Uterus (tissue), 4 donors: ENCODE measurements at places on chromosomes 11 and 22.

GRCh38 chr11:9302448-9302847 lies 11.9 kb downstream of the TMEM41B start:
- no peak overlapping the region for H3K27ac ChIP-seq
- no peaks in the 10 kb centered on the region for H3K36me3 ChIP-seq

GRCh38 chr11:11703885-11704284 lies 82.1 kb upstream of the GALNT18 start:
- no peaks in the 10 kb centered on the region for H3K4me1 ChIP-seq
- no peaks in the 10 kb centered on the region for H3K36me3 ChIP-seq
- H3K27me3 ChIP-seq, result no peaks in the 10 kb centered on the region

GRCh38 chr11:113506461-113506860 lies 31.3 kb upstream of the DRD2 start:
- H3K27ac ChIP-seq, result no peak overlapping the region
- H3K36me3 ChIP-seq, result no peaks in the 10 kb centered on the region
- DNase-seq, result no peak

DNA sequence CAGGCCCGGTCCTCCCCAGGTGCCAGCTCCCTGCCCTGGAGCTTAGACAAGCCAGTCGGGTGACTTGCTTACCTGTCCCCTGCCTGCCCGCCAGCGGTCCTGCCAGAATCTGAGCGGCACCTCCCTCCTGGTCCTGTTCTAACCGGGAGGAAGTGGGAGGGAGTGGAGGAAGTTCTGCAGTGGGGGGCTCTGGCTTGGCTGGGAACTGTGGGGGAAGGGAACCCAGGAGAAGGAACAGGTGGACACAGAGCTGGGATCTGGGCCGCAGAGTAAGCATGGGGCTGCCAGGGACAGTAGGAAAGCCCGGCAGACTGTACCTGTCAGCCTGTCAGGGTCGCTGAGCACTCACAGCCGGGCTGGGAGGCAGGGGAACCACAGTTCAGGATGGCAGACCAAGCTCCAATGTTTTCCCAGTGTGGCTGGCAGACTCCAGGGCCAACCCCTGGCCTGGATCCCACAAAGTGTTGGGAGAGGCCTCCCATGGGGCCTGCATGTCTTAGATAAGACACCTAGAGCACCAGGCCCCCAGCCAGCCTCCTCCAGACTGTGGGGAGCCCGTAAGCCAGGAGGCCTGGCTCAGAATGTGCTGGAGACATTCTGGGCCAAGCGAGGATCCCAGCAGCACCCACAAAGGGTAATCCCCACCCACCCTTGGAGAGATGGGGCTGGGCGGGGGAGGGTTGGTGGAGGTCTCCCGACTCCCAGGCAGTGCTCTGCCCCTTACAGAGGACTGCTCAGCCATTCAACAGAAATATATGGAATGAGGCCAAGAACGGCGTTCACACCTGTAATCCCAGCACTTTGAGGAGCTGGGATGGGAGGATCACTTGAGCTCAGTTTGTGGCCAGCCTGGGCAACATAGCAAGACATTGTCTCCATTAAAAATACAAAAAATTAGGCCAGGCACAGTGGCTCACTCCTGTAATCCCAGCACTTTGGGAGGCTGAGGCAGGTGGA lies 2.3 kb downstream of the CYB5R3 start:
- peak; percentile 55 for DNase-seq
- no peaks in the 10 kb centered on the region for H3K36me3 ChIP-seq
- H3K4me1 ChIP-seq, result peaks cover 38% of the 10 kb centered on the region
- no peaks in the 10 kb centered on the region for H3K27me3 ChIP-seq
- peak overlapping the region; percentile 96 for H3K27ac ChIP-seq

GRCh38 chr11:62671236-62671607 lies 251 bp upstream of the UQCC3 start:
- peaks cover 12% of the 10 kb centered on the region for H3K4me1 ChIP-seq
- H3K27ac ChIP-seq, result peak overlapping the region; percentile 87
- no peaks in the 10 kb centered on the region for H3K36me3 ChIP-seq
- H3K27me3 ChIP-seq, result no peaks in the 10 kb centered on the region
- H3K4me3 ChIP-seq, result peak overlapping the region; percentile 73
- DNase-seq, result no peak
